ENCODE measurements at places on chromosomes 2 and 18.

- no peak for DNase-seq
Observed at GRCh38 chr2:109028277-109028676, 39.3 kb upstream of the EDAR start.

- DNase-seq, result no peak
Observed at GRCh38 chr2:223786943-223787342, 50.4 kb downstream of the AP1S3 start.

GRCh38 chr2:160381425-160381951, 112.1 kb downstream of the RBMS1 start:
- DNase-seq, result no peak

DNA sequence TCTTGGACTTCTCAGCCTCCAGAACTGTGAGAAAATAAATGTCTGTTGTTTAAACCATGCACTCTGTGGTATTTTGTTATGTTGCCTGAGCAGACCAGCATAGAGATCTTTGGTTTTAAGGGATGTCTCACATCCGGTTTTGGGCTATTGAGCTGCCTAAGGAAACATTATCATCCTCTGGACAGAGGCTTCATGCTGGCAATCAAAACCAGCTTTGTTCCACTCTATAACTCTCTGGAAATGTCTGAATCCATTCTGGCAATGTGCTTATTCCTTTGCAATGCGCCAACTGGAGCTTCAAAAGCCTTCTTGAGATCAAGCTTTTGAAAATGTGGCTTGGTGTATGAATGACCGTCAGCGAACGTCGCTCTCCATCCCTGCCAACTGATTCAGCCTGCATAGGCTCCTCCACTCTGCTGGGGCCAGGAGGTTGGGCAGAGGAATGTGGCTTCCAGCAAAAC, 183.6 kb upstream of the MGAT5 start:
- DNase-seq, result peak; percentile 67

All from astrocyte of the spinal cord (primary cell).